Activated B cell treated with CpG ODN at 0.5 μM for 24 hours (primary cell): ENCODE measurements at places on chromosomes 1 and 21. TPM values are rescaled to one million over a fixed set of nuclear protein-coding genes. Genes with fewer than 3 reads are reported as not detected.

AMY1A gene
- total RNA-seq: not detected in 2 replicates

CXADR gene
- not detected in 2 replicates for total RNA-seq

C1orf146 gene
- not detected in 2 replicates for total RNA-seq

PRR9 gene
- total RNA-seq: not detected in 2 replicates

RNF223 gene
- not detected in 2 replicates for total RNA-seq

ZFP69B gene
- total RNA-seq: 8.9 and 10.4 TPM in 2 replicates

NBPF12 gene
- 21.4 and 25.7 TPM in 2 replicates for total RNA-seq

IRF6 gene
- total RNA-seq: 0.42 and 0.81 TPM in 2 replicates

ANGPTL7 gene
- total RNA-seq: not detected in 2 replicates

TEDDM1 gene
- total RNA-seq: not detected in 2 replicates

RIPPLY3 gene
- total RNA-seq: not detected in 2 replicates

RCSD1 gene
- 184 and 185 TPM in 2 replicates for total RNA-seq
